ENCODE measurements at places on chromosomes 3 and 15.

DNA sequence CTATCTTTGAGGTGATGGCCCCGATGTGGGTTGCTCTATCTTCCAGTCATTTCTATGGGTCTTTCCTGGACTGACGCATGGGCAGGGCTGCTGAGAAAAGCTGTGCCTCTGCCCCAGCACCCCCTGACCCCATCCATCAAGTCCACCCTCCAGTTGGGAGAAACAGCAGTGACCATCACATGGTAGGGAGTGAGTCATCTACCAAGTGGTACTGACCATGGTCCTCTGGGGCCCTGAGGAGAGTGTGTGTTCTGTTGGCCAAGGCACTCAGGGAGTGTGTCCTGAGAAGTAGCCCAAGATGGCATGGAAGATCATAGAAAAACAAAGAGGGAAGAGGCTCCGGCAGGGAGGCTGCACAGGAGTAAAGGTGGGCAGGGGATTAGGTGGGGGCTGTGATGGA, 1.6 kb upstream of the DNAH1 start:
- DNase-seq: no peak

GRCh38 chr3:112132975-112133448, at the start of gene GCSAM:
GCSAM (minus strand) TSS chr3:112133248; CDS start chr3:112133120, 128 bp downstream.
- no peak for DNase-seq

GRCh38 chr3:191065181-191065805, 133.7 kb upstream of the OSTN start:
- no peak for DNase-seq

GRCh38 chr3:132464066-132464465, 46.8 kb downstream of the DNAJC13 start:
- DNase-seq: no peak

DNA sequence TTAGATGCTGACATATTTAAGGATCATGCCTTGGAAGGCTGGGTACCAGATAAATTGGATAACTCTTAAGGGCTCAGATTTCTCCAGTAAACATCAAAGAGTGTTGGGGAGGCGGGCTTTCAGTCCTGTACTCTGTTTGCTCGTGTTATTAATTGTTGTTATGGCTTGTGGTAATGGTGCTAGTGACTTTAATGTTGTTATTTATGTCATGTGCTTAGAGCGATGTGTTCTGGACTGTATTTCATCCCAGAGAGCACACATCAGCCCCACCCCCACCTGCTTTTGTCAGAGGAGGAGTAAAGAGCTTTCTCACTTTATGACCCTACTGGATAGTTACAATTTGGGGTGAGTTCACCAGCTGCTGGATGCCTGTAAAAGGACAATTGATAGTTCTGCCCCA, 386.3 kb downstream of the EPHB1 start:
- DNase-seq: no peak

GRCh38 chr3:45782381-45782780, 14.0 kb downstream of the SLC6A20 start:
- DNase-seq: no peak

DNA sequence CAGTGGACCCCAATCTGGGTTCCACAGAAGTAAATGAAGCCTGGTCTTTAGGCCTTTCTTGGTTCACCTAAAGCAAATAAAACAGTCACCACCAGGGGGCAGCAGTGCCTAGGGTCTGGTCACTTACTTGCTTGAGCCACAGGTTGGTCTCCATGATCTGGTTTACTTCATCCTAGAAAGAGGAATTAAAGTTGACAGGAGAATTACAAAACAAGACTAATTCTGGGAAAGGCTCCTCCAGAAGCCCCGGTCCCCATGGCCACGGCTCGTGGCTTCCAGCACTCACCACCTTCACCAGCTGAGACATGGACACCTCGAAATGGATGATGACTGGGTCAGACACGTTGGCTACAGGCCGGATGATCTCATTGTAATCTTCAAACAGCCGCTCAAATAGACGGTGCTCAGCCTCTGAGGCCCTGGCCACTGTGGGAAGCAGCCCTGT, 2.3 kb downstream of the CHRNA3 start:
- DNase-seq: peak; percentile 21

DNA sequence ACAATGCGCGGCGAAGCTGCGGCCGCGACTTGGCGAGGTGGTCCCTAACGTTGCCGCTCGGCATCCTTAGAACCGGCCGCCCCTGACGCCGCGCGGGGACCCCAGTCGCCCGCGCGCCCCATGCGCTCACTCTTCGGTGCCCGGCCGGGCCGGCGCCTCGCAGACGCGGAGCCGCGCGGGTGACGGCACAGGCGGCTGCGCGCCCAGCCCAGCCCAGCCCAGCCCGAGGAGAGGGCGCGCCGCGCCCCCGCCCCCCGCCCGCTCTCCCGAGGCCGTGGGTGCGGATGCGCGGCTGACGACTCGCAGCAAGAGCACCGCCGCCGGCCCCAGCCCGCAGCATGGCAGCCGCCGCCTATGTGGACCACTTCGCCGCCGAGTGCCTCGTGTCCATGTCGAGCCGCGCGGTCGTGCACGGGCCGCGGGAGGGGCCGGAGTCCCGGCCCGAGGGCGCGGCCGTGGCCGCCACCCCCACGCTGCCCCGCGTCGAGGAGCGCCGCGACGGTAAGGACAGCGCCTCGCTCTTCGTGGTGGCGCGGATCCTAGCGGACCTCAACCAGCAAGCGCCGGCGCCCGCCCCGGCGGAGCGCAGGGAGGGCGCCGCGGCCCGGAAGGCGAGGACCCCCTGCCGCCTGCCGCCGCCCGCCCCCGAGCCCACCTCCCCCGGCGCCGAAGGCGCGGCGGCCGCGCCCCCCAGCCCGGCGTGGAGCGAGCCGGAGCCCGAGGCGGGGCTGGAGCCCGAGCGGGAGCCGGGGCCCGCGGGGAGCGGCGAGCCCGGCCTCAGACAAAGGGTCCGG, 437 bp downstream of the KLF13 start:
- peak; percentile 71 for DNase-seq

DNA sequence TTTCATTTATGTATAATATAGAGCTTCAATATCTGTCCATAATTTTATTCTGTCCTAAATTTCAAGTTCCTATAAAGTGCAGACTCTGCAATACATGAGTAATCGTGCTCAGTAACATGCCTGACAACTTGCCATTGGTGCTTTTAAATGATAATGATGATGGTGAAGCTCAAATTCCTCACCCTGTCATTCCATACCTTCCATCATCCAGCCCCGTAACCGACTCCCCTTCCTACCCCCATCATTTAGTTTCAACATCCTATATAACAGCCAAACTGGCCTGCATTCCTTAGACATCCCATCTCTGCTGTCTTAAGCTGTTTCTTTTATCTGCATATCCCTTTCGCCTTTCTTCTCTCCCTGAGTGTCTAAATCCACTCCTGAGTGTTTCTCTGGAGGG, 67.2 kb upstream of the DLG1 start:
- DNase-seq: no peak

DNA sequence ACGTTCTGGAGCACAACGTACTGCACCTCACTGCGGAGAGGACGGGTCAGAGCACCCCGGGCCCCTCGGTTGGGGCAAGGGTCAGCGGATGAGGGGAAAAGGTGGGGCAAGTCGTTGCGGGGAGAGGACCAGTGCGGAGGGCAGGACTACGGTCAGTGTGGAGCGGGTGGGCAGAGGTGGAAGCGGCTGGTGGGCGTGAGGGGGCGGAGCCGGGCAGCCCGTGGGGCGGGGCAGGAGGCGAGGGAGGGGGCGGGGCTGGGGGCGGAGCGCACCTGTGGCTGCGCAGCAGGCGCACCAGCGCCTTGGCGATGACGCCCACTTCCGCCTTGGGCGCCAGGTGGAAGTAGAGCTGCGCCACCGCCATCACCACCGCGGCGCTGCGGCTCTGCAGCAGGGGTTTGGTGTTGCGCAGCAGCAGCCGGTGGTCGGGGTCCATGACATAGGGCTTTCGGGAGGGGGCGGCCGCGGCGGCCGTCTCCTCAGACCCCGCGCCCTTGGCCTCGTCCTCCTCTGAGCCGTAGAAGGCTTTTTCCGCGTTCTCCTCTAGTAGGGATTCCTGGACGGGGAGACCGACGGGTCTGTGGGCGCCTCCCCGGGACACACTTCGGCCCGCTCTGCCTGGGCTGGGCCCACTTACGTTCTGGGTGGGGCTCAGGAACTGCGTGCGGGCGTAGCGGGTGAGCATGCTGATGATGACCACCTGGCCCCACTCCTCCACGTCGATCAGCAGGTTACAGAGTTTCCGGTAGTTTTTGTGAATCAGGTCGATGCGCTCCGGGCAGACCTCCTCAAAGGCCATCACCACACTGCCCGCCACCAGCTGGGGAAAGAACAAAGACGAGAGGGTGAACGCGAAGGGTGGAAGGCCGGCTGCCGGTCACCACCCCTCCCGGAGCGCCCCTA, 29.2 kb downstream of the AP3B2 start:
- DNase-seq: no peak

GRCh38 chr3:138694287-138695007, 85.9 kb downstream of the FAIM start:
- DNase-seq: no peak

- DNase-seq: peak; percentile 9
Measured at GRCh38 chr3:49316696-49317457, 23.0 kb downstream of the USP4 start.

DNA sequence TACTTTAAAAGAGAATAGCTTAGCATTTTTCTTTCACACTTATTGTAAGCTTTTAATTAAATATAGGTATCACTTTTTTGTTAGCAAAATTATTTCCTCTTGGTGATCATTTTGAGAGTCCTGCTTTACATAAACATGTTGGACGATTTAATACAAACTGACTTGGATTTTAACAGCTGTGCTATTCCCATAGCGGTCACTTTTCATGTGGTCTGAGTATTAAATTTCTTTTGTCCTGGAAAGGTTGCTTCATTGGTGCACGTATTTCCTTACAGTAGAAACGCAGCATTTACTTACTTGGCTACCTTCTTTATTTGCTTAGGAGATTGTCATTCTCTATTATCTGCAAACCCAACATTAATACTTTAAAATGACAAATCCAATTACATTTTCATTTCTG, 109.4 kb downstream of the ATG7 start:
- DNase-seq: no peak

DNA sequence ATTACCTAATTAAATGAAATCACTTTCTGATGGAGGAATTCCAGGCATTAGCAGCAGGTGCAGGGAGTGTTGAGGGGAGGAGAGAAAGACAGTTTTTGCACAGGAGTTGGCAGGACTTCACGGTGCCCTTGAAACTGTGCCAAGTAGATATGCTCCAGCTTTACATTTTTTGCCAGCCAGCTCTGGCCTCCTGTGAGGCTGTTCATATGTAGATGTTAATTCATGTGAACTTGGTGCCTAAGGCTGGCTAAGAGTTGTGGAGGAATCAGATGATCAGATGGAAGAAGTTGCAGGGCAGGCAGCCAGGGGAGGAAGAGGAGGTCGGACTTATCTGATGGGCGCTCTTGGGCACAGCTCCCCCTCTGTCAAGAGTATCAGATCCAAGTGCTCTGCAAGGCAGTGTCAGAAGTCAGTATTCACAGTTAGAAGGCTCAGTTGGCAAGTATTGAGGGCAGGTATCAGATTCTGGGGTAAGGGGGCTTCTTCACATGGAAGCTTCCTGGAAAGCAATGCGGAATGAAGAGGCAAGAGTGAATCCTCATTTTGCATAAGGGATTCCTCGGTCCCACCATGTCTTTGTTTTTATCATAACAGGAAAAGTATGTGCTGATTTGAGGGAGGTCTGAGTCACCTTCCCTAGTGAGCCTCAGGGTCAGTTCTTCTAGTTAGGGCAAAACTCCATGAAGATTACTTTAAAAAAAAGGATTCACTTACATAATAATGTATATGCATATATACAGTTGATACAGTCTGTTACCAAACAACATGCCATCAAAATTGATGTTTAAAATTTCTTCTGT, 172.6 kb upstream of the UMPS start:
- DNase-seq: no peak

DNA sequence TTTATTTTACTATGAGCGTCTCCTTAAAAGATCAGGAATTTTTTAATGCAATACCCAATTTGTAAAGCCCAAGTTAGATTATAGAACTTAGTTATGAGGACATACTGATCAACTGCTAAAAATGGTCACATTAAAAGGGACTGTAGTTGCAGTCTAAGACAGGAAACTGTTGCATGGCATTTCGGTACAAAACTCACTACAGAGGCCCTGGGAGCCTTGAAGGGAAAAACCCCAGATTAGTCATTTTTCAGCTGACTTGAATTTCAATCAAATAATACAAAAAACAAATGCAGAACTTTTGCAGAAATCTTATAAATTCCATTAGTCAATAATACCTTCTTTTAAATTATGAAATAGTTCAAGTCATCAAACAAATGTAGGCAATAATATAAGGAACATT, 6.9 kb upstream of the PTX3 start:
- DNase-seq: no peak

DNA sequence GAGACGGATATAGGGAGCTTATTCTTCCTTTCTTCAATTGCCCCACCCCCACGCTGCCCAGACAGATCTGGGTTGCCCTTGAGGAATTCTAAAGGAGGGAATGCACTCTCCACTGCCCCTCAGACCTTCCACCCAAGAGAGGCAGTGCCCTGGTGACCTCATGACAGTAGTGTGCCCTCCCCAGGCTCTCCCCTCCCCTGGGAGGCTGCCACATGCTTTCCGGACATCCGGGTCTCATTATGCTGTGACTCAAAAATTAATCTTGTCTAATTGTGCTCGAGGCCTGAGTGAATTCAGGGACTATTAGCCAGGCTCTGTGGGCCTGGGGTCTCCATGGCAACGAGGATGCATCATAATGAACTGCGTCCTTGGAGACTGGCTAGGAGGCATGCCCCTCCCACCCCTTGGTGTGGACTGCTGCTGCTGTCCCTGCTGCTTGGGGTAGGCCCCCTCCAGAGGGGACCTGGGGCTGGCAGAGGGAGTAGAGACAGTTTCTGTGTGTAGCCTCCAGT, 20.8 kb downstream of the CORO2B start:
- peak; percentile 76 for DNase-seq

DNA sequence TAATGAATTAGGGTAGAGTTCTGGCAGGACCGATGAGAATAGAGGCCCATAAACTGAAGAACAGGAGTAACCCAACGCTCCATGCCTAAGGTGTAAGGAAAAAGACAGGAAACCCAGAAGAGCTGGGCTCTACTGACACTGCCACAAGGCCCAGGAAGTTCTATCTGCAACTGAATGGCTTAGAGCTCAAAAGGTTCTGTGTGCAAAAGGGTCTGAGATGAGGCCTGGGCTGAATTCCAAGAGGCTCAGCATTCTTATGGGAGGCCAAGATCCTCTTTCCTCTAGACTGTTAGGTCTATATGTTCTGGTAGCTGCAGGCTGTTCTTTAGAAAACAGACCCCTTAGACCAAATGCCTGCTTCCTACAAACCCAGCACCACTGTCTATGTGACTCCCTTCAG, 30.5 kb upstream of the PRSS50 start:
- no peak for DNase-seq
